Dermis microvascular lymphatic vessel endothelial cell (primary cell): ENCODE measurements at places on chromosomes 16 and 17. TPM values are rescaled to one million over a fixed set of nuclear protein-coding genes. Genes with fewer than 3 reads are reported as not detected.

The C17orf50 gene
- not detected in 2 replicates for total RNA-seq

The EVI2A gene
- total RNA-seq, result 0.13 TPM in 2 replicates

The HAP1 gene
- 0.13 and 0.25 TPM in 2 replicates for total RNA-seq

The GNG13 gene
- not detected in 2 replicates for total RNA-seq

The TRPV2 gene
- 23.2 and 36.8 TPM in 2 replicates for total RNA-seq

The VAT1L gene
- 0.13 and 1.7 TPM in 2 replicates for total RNA-seq

The OR3A2 gene
- not detected in 2 replicates for total RNA-seq
